ENCODE measurements at places on chromosomes 16 and 17.

- DNase-seq, result no peak
These were observed 9.7 kb downstream of the CNP start for GRCh38 chr17:41976142-41976768.

DNA sequence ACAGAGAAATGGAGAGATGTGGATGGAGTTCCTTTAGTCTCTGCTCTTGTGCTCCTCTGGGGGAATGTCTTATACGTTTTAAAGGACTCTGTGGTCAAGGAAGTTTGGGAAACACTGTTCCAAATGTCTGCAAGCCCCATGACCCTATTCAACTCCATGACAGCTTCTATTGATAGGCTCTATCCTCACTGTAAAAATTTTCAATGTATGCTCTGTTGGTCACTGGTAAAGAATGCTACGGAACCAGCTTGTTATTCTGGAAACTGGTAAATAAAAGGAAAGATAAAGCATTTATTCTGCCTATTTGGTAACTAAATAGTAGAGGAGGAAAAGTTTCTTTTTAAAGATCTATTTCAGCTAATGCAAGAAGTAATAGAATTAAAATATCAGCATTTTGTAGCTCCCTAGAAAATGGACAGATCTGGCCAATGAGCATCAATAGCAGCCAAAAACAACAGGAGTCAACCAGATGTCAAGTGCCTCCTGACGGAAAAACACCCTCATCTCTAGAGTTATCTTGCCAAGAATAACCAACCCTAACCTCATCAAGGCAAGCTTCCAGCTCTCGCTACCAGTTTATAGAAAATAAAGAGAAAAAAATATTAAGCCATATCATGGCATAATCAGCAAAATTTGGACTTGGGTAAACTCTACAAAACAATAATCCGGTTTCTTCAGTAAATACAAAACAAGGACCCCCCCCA, 16.1 kb downstream of the GDE1 start:
- peak; percentile 29 for DNase-seq

DNA sequence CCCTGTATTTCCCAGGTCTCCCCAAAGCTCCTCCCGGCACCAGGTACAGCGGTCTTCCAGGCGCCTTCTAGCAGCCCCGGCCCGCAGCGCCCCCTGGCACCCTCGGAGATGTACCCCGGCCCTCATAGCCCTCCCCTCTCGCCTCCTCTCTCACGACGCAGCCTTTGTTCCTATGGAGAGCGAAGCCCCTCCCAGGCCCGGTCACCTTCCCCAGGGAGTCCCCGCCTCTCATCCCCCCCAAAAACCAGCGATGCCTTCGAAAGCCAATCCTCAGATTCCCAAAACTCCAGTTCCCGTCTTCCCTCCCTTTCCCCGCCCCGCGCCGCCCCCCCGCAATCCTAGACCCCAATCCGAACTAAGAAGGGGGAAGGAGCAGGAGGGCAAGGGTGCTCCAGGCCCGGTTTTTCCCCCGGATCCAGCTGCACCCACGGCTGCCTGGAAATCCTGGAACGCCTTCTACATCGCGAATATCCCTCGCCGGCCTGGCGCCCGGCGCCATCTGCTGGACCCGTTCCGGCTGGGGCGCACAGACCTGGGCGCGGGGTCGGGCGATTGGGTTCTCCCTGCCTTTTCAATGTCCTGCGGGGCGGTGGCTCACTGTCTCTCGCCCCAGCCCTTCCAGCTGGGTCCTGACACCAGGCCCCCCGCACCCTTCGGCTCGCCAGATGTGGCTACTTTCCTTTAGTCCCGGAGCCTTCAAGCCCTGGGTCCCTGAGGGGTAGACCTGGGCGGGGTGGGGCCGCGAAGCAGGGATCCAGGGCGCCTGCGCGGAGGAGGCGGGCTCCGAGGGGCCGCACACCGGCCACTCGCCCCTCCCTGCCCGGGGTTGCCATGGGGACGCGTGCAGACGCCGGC, at the start of gene DNAH2:
Gene DNAH2, plus strand, starts transcription at position 844 of the 855 bp plus-strand sequence. CDS start 1,991 bp downstream, outside the sequence.
- peak; percentile 89 for DNase-seq

DNA sequence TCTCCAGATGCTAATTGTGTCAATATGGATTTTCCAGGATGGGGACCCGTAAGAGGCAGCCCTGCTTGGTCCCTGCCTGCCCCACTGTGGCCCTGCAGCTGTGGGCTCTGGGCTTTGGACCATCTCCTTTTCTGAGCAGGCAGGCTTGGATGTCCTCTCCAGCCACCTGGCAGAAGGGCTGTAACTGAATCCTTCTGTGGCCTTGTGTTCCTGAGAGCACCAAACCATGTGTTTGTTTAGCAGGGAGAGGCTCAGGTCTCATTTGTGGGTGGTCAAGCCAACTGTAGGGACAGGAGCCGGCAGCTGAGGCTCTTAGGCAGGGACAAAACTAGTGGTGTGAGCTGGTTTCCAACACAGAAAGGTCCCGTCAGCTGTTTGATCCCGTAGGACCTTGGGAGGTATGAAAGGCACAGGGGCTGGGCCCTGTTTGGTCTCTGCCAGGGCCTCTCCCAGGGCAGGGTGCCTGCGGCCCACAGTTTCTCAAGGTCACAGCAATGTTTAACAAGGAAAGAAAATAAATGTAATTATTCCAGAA, 18.5 kb downstream of the SEC14L5 start:
- DNase-seq, result no peak

DNA sequence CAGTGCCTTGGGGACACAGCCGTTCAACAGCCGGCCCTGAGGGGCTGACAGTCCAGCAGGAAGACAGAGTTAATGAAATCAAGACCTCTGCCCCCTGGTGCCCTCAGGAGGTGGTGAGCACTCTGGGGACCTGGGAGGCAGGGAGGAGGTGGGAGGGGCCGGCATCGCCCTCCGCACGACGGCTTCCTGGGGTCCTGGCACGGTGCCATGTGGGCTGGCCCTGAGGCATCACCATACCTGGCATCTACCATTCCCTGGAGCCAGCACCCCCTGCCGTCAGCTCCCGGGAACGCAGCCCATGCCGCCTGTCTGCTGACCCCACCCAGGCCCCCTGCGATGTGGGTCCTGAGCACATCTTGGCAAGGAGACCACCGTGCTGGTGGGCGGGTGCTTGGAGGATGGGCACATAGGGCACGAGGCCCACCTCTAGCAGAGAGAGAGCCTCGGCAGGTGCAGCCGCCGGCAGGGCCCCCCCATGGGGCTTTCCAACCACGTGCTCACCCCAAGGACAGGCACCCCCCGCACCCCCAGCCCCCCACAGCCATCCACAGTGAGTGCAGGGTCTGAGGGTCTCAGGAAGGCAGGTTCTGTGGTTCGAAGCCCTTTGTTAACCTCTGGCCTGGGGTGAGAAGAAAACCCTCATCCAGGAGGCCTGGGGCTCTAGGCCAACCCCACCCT, 52.5 kb downstream of the ZFPM1 start:
- no peak for DNase-seq

- DNase-seq, result no peak
These were observed 63.9 kb downstream of the GTF3C1 start for GRCh38 chr16:27485811-27486210.

- peak; percentile 38 for DNase-seq
These were observed 41.3 kb downstream of the RBBP6 start for GRCh38 chr16:24580665-24581064.

GRCh38 chr16:73543331-73543969, 495.5 kb upstream of the ZFHX3 start:
- DNase-seq, result no peak

GRCh38 chr17:82832881-82833475, 6.8 kb downstream of the ZNF750 start:
- no peak for DNase-seq

DNA sequence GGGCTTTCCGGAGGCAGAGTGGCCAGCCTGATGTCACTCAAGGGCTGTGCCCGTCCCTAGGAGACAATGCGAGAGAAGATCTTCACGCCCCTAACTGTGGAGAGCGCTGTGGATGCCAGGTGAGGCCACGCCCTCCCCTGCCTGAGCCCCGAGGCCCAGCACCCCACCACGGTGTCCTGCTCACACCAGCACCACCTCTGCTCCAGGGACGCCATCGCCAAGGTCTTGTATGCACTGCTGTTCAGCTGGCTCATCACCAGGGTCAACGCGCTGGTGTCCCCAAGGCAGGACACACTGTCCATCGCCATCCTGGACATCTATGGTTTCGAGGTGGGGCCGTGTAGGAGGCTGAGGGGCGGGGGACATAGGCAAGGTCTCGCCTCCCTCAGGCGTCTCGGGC, 27.8 kb downstream of the MYO15A start:
- no peak for DNase-seq

DNA sequence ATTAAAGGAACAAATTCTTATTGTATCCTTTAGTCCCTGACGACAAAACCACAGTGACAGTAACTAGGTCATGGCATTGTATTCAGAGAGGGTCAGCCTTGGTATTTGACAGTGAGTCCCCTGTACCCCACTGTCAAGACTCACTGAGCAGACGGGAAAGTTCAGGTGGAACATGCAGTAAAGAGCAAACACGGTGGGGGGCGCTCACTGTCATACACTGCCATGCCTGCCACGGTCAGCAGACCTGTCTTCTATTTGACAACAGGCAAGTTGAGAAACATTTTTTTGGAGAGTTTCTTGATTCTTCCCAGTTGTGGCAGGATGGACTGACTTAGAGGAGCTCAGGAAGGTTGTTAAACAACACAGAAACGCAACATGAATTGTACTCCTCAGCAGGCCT, 681.6 kb downstream of the KCNJ18 start:
- DNase-seq, result no peak

DNA sequence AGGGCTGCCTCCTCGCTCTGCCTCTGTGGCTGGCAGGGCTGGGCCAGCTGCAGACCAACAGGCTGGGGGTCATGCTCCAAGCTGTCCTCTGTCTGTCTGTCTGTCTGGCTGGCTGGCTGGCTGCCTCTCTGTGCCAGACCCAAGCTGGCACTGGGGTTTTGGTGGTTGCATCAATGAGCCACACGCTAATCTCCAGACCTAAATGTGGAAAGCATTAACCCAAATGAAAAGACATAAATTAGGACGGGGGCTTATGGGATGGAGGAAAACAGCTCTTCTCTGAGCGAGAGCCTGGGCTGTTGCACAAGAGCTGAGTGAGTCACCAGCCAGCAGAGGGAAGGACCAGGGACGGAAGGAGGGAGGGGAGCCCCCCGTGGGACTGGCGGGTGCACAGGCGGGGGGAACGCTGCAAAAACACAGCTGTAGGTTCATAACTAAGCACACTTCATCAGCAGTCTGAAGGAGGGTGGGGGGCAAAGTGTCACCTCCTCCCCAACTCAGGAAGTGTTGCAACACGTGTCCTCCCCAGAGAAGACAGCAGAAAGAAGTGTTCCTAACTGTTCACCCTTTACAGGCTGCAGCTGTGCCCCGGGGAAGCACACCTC, 83.4 kb downstream of the GAS7 start:
- peak; percentile 98 for DNase-seq
